ENCODE measurements at places on chromosomes 6 and 20.

DNA sequence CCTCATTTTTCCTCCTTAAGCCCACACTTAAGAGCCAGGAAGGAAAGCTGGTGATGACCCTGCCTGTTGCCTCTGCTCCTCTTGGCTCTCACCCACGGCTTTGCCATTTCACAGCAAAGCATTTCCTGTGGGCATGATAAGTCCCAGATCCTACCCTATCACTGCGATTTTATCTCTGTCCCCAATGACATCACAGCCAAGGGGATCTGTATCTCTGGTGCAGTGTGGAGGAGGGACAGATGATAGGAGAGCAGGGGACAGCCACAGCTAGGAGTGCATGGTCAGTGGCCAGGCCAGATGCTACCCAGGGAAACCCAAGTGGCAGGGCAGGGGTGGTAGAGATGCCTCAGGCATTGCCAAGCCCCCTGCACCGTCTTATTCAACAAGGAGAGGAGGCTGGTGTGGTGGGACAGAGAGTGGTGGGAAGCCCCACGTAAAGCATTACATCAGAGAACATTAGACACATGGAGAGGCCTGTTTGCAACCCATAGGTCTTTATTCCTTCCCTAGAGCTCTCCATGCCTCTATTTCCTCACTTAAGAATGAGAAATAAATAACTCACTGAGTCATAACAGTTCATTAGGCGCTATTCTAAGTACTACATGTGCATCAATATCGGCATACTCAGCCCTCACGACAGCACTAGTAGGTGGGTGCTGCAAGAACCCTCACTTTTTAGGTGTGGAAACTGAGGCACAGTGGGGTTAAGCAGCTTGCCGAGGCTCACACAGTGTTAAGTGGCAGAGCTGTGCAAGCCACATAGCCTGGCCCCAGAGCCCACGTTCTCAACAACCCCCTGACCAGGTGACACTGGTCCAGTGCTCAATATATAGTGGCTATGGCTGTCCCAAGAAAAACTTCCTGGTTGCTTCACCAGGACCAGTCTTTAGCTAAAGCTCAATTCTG lies 4.6 kb downstream of the TFEB start:
- DNase-seq: peak; percentile 27

DNA sequence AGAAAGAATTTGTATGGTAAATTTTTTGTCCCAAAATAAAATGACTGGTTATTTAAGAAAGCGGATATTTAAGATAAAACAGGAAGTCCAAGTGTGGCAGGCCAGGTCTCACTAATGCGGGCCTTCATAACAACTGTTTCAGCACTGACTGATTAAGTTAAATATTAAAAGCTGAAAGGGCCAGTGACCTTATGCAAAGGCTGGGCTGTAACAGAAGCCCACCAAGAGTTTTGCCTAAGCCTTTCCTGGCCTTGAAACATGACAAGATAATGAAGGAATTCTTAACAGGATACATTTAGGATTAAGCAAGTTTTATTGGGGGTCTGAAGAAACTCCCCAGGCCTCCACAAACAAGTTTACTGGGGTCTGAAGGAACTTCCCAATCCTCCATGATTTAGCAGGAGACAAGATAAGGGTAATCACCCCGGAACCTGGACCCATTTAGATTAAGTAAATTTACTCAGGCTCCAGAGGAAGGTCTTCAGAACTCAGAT lies 36.3 kb downstream of the ZNF133 start:
- no peak for DNase-seq

DNA sequence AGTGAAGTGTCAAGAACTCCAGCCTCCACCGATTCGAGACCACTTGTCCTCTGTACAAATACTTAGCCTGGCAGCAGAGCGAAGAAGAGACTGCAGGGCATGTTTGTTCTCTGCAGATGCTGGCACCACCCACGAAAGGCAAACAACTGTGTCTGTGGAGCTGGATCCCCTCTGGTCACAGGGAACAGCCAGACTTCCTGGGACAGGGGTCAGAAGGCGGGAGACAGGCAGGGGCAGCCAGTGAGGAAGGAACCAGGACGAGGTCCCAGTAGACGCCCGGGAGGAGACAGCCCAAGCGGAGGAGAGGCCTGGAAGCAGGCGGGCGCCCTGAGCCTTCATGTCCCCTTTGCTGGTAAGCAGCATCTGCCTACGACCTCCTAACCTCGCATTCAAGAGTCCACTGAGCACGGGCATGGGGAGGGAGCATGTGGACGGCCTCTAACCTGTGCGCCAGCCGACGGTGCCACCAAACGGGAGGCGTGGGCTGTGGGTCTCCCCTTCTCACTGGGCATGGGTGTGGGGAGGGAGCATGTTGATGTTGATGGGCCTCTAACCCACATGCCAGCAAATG lies 265.5 kb downstream of the DLL1 start:
- DNase-seq: no peak

DNA sequence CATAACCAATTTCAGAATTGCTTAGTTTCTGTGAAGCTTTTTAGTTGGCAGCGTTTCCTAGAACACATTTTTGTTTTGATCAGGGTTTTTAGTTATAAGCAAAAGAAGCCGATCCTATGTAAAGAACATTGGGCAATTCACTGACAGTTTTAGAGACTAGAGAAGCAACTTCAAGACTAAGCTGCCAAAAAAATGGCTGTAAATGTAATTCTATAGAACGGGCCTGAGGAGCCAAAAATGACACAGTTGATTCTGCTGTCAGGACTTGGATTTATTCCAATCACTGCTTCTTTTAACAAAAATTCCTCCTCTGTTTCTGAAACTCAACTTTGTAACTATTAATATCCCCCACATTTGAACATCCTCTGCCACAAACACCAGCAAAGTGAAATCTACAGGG lies 236.0 kb upstream of the EYS start:
- no peak for DNase-seq

- no peak for DNase-seq
Measured at GRCh38 chr6:11748591-11749210, 29.9 kb downstream of the ADTRP start.

DNA sequence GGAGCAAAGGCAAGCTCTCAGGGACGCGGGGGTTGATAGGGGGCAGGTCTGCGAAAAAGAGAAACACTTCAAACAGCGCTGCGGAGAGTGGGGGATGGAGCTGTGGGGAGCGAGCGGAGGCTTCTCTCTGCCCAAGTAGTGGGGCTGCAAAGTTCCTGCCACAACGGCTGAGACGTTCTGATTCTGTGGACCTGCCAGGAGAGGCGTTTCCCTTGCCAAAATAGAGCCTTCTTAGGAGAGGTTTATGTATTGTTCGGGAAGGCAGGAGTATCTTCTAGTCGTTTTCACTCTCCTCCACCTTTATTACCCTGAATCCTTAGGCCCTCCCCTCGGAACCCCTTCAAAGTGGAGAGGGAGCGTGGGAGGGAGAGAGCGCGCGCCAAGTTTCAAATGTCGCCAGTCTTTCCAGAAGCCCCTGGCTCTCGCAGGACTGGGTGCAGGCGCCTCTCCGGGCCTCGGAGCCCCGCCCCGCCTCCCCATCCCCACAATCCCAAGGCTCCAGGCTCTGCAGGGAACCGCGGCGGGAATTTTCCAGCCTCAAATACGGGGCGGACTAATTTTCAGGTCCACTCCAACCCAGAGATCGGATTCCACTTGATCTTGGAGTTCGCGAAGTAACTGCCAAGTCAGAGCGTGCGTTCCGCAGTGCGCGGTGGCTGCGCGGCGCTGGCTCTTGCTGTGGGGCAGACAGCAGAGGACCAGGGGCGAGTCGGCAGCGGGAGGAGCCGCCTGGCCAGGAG lies 10.0 kb upstream of the POU3F2 start:
- no peak for DNase-seq

- no peak for DNase-seq
Measured at GRCh38 chr6:168280899-168281245, 38.7 kb downstream of the DACT2 start.

DNA sequence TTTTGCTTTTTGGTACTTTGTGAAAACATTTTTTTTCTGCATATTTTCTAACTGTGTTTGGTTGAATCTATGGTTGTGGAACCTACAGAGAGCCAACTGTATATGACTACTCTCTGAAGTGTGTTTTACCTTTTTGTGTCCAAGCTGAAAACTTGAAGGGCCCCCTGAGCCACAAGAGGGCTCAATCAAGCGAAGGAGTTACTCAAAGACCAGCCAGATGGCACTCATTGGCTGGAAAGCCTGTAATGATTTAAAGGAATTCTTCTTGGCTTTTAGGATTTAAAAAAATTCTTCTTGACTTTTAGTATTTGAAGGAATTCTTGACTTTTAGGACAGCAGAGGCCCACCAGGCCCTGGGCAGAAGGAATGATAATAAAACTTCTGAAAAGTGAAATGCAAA lies 27.0 kb upstream of the ECI2 start:
- DNase-seq: no peak

GRCh38 chr6:19478992-19479391 lies 358.2 kb upstream of the ID4 start:
- no peak for DNase-seq

DNA sequence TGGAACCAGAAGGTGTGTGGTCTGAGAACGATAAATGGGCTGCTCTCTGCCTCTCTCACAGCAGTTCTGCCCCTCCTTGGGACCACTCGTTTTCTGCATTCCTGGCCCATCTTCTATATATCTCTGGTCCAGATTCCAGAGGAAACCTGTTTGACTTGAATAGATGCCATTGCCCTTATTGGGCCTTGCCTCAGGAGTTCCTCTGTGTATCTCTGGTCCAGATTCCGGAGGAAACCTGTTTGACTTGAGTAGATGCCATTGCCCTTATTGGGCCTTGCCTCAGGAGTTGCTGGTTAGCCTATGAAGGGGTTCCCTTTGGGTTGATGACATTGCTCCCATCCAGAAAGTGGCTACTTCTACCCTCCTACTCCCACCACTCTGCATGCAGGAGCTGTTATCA lies 189.4 kb downstream of the SLC16A10 start:
- DNase-seq: no peak

GRCh38 chr20:19419396-19419795 lies 207.0 kb downstream of the SLC24A3 start:
- no peak for DNase-seq

- DNase-seq: peak; percentile 87
Measured at GRCh38 chr6:137799950-137800568, 67.0 kb upstream of the TNFAIP3 start.

DNA sequence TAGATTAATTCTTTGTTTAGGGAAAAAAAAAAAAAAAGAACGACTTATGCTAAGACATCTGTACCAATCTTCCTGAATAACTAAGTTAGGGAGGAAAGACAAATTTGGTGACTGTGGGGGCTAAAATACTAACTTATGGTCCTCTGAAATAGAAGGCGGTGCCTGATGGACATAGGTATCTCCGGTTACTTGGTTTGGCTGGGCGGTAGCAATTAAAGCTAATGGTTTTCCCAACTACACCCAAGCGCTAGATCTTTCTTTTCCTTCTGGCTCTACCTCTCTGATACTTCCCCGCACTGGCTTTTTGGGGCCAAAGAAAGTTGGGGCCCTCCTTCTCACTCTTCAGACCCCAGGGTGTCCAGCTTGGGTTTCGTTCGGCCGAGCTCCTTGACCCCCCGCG lies 1.0 kb upstream of the RBM24 start:
- DNase-seq: no peak

- DNase-seq: no peak
Measured at GRCh38 chr20:62995898-62996595, 10.7 kb downstream of the BHLHE23 start.

- DNase-seq: peak; percentile 86
Measured at GRCh38 chr6:32969685-32970412, 1.5 kb downstream of the BRD2 start.

DNA sequence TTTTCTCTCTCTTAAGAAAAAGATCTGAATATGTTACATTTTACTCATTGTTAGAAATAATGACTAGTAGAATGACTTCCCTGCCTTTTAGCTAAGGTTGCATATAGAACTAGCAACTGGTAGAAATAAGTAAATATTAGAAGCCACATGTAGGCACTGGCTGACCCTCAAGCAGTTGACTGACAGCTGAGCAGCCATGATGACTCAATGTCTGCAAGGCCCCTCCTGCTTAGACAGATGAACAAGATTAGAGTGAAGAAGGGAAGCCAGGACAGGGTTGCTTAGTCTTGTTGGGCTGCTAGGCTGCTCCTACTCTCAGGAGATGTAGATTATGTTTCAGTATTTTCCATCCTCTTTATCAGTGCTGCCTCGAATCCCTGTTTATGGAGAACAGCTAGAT lies 6.5 kb downstream of the MEP1A start:
- no peak for DNase-seq

DNA sequence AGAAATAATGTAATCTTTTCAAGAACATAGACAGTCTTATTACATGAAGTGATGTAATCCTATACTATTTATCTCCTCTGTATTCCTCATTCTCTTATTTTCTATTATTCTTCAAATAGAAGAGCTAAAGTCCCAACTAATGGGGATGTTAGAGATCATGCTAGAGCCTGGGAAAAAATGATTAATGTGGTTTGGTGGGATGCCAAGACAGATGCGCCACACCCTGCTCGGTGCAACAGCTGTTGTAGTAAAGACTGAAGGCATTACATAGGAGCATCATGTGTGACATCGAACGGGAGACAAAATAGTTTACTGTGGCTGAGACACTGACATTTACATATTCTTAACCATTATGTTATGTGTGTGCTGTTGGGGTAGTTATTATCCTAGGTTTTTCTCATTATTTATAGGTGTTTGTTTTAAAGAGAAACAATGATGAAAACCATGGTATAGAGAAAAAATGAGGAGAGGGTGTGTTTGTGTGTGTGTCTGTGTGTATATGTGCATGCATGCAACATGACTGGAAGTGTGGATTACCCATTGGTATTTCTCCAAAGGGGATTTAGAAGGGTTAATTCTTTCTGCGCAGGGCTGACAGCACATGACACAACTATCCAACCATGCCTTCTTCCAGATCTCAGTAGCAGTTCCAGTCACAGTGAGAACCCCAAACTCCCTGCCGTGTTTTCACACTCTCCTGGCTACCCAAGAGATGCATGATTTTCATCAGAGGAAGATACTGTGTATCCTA lies 155.3 kb downstream of the EYA4 start:
- no peak for DNase-seq

DNA sequence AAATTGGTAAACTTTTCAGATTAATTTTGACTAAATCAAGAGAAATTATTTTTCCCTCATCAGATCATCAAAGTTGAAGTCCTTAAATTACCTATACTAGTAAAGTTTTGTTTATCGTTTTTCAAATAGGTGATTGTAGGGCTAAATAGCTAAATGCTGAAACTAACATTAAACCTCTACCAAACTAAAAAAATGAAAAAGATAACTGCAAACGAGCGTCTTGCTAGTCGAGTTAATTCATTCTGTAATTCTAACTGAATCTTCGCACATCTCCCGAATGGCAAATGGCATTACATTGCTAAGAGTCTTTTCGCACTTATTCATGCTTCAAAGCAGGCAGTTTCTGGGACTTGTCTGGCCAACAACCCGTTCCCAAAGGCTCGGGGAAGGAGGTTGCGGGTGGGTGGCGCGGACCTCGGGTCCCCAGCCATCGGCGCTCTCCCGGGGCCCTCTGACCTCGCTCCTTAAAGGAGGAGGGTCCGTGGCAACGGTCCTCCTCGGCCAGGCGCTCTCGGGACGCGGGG lies 43.8 kb downstream of the POPDC3 start:
- no peak for DNase-seq

GRCh38 chr6:70151616-70152015 lies 151.3 kb downstream of the COL9A1 start:
- DNase-seq: no peak

GRCh38 chr6:63883597-63883996 lies 248.0 kb downstream of the PHF3 start:
- DNase-seq: no peak

- no peak for DNase-seq
Measured at GRCh38 chr20:46302106-46302505, 6.2 kb downstream of the CDH22 start.

GRCh38 chr6:56357616-56358373 lies 110.4 kb upstream of the COL21A1 start:
- no peak for DNase-seq

GRCh38 chr6:127345521-127345920 lies 2.1 kb upstream of the ECHDC1 start:
- DNase-seq: no peak
